ENCODE measurements at places on chromosomes 4 and X. TPM values are rescaled to one million over a fixed set of nuclear protein-coding genes. Genes with fewer than 3 reads are reported as not detected.

GRCh38 chr4:145406970-145407369 is 74.7 kb upstream of the SMAD1 start:
- no peak for DNase-seq

Gene SYTL5
- total RNA-seq = 10.2 TPM

Gene RNF212
- total RNA-seq = 0.64 TPM

GRCh38 chr4:108820492-108821350 is 57.9 kb upstream of the ETNPPL start:
- no peak for DNase-seq

Gene ADH1B
- 0.26 TPM for total RNA-seq

DNA sequence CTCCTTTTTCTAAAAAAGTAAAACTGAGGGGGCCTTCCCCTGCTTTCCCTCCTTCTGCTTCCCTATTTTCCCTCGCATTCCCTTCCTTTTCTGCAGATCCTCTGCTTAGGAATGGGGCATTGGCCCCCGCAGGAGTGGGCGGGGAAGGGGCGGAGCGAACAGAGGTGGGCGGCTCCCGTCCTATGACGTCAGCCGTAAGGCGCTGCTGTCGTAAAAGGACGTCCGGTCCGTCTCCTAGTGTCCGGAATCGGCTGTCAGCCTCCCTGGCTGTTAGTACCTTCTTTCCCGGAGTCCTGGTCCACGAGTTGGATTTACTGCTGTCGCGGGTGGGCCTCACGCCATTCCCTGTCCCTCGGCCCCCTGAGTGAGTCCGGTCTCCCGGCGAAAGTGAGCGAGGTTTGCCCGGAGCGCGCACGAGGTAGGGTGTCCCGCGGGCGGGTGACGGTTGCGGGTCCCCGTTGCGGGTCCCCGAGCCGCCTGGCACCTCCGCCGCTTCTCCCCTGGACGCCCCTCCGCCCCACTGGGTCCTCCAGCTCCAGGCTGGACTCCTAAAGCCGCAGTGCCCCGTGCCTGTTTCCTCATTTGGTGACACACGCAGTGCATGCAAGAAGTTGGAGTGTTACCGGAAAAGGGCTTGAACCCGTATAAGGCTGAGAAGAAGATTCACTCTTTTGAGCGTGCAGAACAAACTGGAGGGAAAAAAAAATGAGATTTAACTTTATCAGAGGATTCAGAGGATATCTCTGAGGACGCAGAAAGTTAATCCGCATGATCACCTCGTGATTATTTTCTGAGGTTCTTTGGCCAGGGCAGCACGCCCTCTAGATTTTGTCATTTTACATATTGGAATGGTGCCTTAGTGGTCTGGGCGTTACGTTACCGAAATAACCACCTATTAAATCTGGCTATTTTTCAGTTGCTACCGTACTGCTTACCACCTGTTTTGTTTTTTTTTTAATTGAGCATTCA is at the start of gene ZNF330:
ZNF330 (plus strand) TSS at position 205 of the 969 bp plus-strand sequence. CDS start 1,477 bp downstream, outside the sequence.
- DNase-seq = peak; percentile 72

DNA sequence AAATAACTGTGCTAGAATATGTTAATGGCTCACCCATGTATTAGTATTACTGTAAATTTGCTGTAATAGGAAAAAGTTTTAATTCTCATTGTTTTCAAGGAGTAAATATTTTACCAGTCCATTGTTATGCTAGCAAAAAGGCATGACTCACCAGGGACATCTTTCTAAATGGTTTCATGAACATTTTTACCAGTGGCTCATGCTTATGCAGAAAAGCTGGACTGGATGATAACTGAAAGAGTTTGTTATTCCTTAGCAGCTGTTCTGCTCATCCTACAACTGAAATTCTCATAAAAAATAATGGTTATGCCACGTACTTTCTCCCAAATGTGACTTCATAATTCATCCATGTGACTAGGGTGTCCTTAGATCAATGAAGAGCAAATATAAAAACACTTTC is 111.9 kb upstream of the PCDH18 start:
- DNase-seq = no peak

- DNase-seq = peak; percentile 32
These were observed 274.3 kb upstream of the PPARGC1A start for GRCh38 chr4:24164054-24164693.

Gene TLR6
- total RNA-seq = 0.26 TPM

Gene PDLIM3
- total RNA-seq = 1.6 TPM

DNA sequence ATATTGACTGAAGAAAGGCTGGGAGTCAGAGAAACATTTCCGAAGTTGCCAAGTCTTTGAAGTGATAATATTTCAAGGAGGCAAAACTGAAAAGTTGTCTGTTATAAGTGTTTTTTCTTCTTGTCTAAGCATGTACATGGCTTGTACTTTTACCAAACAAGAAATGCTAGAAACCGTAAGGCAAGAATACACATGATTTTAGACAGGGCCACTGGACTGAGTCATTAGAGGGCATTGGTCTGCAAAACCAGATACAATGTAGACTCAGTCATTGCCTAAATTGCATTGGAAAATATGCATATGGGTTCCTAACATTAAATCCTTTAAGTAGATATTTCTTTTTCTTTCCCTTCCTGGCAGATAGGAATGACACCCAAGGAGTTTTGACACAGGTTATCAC is 284.9 kb upstream of the PUDP start:
- peak; percentile 84 for DNase-seq

DNA sequence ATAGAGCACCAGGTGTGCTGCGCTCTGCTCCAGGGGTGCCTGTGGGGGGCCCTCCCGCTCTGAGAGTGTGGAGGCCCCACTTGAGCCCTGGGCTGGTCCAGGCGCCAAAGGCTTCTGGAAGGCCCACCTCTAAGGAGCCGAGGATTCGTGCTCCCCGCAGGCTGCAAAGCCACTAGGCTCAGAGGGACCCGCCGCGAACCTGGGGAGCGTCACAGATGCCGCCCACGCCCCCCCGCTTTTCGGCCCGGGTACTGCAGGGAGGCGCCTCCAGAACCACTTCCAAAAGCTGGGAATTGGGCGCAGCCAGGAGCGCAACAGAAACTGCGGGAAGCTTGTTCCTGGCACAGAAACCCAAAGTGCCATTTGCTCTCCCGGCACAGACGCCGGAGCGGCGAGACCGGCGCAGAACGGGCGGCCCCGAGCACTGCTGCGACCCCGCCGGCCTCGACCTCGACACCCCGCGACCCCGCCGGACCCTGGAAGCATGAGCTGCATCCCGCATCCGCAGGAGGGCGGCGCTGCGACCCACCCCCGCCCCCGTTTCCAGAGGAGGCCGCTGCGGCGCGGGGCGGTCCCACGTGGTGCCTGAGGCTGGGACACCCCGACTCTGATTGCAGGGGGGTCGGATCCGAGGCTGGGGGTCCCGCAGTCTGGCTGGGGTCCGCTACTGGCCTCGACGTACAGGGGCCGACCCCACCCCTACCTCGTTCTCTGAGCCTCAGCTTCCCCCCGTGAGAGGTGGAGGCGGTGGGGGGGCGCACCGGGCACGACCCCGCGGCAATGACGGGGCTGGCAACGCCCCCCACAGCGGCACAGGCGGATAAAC is 30.8 kb downstream of the CPLX1 start:
- DNase-seq = no peak

Gene THAP9
- 2.9 TPM for total RNA-seq

Gene XPNPEP2
- not detected for total RNA-seq
